Left renal pelvis (tissue), 4 donors: ENCODE measurements at places on chromosomes 5 and 9. TPM values are rescaled to one million over a fixed set of nuclear protein-coding genes. Genes with fewer than 3 reads are reported as not detected.

GRCh38 chr5:31581498-31582099 lies 49.5 kb downstream of the C5orf22 start:
- peak; percentile 10 for DNase-seq

Gene TAF11L9
- polyA plus RNA-seq, result not detected

Gene LRRC8A
- polyA plus RNA-seq, result 27.0 TPM

Gene ITK
- polyA plus RNA-seq, result 0.17 TPM

DNA sequence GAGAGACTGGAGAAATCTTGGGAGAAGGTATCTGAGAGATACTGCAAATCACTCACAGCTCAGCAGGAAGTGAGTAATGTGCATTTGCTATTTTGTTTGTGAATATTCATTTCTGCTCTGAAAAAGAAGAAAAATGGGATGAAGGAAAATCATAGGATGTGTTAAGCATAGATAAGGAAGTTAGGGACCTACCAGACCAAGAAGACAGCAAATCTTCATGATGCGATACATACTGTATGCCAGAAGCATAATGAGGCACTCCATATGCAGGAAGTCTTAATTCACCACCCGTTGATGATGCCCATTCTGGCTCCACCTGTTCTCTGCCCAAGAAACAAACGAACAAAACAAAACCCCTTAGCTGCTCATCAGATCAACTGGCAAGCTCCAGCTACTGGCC lies 6.1 kb upstream of the DAPK1 start:
- no peak for DNase-seq

DNA sequence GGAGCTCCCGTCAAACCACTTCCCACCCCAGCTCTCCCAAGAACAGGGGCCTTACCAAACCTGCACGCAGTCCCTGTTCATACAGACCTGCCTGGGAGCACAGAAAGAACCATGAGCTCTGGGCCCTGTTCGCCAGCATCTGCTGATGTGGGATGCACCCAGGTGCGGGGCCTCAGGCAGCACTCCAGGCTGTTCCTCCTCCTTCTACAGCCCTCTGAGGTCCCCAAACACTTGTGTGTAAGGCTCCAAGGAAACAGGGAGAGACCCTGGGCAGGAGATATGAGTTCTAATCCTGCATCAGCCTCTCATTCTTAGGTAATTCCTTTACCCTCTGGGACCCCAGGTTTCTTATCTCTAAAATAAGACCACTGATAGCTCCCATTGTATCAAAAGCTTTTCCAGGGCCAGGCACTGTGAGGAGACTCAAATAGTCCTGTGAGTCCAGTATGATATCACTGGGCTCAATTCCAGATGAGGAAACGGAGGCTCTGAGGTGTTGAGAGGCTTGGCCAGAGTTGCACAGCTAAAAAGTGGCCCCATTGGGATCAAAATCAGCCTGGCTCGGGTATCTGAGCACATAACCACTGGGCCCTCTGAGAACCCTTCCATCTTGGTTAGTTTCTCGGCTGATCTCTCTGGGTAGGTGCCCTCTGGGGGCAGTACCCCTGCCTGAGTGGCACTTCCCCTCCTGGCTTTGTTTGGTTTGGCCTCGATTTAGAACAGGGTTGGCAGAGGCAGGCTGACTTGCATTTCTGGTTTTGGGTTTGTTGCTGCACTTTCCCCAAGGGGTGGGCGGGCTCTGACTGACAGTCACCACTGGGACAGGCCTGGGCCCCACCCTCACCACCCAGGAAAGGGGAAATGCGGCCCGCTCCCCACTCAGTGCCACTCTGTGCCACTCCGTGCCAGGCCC lies 116.8 kb downstream of the RGS3 start:
- no peak for DNase-seq

GRCh38 chr9:112007575-112008240 lies 111.1 kb downstream of the UGCG start:
- DNase-seq, result no peak

GRCh38 chr5:88734191-88734640 lies 148.8 kb downstream of the MEF2C start:
- no peak for DNase-seq

Gene STPG3
- polyA plus RNA-seq, result 4.8 TPM

DNA sequence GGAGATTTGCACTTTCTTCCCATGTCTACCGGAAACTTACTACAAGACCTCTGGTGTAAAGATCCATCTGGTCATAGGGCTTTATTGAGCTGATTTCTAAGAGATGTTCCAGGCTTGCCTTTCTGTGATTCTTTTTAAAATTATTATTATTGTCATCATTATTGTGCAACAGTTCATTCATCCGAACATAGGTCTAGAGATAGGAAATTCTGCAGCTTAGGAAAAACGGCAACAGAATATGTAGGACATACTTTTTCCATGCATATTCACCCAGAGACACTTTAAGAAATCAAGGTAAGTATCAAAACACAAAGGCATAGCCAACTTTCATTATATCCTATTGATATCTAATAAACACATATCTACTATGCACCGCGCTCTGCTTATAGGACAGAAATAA lies 378.2 kb upstream of the KLF4 start:
- DNase-seq, result no peak

DNA sequence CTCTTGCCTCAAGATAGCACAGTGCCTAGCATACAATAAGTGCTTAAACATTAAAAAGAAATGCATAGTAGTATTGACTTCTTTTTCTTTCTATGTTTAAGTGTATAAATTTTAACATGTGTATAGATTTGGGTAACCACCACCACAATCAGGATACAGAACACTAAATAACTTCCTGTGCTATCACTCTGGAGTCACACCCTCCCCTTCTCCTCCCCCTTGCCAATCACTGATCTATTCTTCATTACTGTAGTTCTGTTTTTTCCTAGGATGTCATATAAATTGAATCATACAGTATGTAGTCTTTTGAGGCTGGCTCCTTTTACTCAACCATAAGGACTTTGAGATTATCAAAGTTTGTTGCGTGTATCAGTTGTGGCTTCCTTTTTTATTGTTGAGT lies 68.5 kb downstream of the OSTF1 start:
- DNase-seq, result no peak

- no peak for DNase-seq
These were observed 95.6 kb downstream of the DENND1A start for GRCh38 chr9:123834218-123834888.

DNA sequence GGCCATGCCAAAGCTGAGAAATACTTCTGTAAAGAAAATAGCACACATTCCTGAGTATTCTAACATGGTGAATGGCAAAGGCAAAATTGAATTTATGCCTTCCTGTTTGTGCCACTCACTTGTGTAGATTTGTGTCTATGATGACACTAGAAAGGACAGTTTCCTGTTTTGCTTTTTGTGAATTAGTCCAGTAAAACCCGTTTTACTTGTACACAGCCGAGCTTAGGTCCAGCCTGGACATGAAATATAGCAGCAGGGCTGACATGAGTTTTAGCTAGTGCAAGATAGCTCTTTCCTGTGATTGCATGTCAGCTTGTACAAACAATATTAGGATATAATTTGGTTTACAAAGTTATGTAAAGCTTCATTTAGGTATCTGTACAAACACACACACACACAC lies 1891.7 kb upstream of the WWC1 start:
- DNase-seq, result peak; percentile 6

Gene PTPRD
- polyA plus RNA-seq, result 117 TPM

DNA sequence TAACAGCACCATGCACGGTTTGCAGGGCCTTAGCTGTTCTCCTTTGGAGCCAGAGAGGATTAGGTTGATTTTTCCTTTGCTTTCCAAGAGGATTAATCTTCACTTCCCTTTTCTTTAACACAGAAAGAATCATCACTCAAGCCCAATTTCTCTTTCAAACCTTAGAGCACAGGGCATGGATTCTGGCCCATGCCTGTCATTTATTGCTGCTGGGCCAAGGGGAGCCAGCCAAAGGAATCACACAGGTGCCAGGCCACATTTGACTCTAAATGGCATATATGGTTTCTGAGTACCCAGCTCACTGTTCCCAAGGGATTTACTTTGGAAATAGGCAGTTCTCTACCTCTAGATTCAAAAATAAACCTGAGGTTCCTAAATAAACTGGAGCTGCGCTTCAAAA lies 58.3 kb downstream of the FBXL7 start:
- no peak for DNase-seq

DNA sequence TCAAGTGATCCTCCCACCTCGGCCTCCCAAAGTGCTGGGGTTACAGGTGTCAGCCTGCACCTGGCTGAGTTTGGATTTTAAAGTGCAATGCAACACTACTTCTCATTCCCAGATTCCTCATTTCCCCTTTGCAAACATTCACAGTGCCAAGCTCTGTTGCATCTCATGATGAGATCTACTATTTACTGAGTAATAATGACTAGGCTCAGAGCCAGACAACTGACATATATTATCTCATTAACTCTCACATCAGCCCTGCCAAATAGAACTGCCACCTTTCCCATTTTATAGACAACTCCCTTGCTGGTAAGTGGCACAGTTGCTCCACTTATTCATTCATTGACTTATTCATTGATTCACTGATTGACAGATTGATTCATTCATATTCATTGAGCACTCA lies 7.0 kb downstream of the PDE6A start:
- DNase-seq, result no peak

Gene TLX3
- polyA plus RNA-seq, result not detected

DNA sequence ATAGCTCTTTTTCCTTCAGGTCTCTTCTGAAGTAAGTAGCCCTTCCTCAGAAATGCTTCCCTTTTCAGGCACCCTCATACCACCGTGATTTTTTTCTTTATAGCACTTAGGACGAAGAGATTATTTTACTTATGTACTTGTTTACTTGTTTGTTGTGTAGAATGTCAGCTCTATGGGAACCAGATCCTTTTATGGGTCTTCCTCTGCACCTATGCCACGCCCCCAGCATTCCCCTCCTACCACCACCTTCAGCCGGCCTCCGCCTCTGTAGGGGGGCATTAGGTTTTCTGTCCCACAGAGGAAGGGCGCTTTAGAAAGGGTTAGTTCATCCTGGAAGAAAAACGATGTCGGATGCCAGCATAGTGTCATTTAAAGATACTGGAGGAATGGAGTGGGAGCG lies 1.8 kb downstream of the CDKN2B-AS1 start:
- no peak for DNase-seq

Gene CNTLN
- polyA plus RNA-seq, result 11.4 TPM

Gene PURA
- 13.2 TPM for polyA plus RNA-seq

- no peak for DNase-seq
These were observed 74.1 kb upstream of the HSPA9 start for GRCh38 chr5:138649316-138649720.

DNA sequence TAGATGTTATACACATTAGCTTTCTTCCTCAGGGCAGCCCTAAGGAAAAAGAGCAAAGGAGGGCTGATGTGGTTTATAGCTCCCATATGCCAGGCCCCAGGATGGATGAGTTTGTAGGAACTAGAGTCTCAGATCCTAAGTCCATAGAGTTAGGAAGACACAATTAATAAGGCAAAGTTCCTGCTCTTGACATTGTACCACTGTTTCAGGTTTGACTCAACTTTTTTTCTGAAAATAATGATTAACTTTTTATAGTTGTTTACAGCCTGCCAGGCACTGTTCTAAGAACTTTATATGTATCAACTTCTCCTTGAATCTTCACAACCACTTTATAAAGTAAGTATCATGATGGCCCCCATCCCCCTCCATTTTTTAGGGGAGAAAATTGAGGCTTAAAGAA lies 339.5 kb downstream of the PDE4D start:
- no peak for DNase-seq

Gene PROB1
- polyA plus RNA-seq, result 2.8 TPM

Gene GNA14
- 6.4 TPM for polyA plus RNA-seq

DNA sequence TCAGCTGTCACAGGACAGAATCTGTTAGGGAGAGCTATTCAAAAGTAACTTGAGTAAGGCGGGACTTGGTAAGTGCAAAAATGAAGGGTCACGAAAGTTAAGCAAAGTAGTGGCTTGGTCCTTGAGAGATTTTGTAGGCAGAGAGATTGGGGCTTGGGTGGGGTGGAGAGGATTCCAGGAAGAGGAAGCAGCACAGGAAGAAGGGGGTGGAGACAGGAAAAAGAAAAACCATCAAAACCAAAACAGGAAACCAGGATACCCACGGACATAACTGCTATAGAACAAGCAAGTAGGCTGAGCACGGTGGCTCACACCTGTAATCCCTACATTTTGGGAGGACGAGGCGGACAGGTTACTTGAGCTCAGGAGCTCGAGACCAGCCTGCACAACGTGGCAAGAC lies 3.7 kb downstream of the ROPN1L start:
- no peak for DNase-seq

GRCh38 chr5:97124335-97124734 lies 18.1 kb downstream of the LIX1 start:
- DNase-seq, result no peak

DNA sequence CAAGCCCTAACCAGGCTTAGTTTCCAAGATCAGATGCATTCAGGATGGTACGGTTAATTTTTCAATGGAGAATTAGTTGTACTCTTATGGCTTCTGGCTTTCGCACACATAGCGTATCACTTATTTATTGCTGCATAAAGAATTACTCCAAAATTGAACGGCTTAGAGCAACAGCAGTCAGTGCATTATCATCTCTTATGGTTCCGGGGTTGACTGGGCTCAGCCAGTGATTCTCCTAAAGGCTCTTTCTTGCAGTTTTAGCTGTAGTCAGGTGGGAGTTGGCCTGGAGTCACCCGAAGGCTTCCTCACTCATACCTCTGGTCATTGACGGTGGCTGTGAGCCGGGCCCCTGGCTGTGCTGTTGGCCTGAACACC lies 595 bp upstream of the GRHPR start:
- DNase-seq, result no peak

- no peak for DNase-seq
These were observed 150.8 kb downstream of the SLIT3 start for GRCh38 chr5:169150108-169150507.

DNA sequence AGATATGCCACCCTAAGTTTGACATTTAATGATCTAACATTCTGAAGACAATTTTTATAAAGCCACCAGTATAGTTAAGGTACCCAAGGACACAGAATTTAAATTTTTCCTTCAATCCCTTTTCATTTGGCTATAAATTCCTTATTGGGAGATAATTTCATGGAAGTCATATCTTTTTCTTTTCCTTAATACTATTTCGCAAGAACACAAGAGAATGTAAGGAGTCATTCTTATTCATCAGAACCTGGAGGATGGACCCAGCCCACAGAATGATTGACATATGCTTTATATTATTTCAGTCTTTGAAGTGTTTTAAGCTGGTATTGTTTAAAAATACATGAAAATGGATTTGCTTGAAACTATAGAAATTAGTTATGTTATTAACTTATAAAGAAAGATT lies 79.6 kb downstream of the DROSHA start:
- DNase-seq, result no peak
